ENCODE measurements at places on chromosomes 5 and 9. TPM values are rescaled to one million over a fixed set of nuclear protein-coding genes. Genes with fewer than 3 reads are reported as not detected.

PALM2AKAP2 gene
- 41.1 TPM for total RNA-seq

TDRD7 gene
- 6.9 TPM for total RNA-seq

IFNB1 gene
- total RNA-seq: not detected

LCN6 gene
- not detected for total RNA-seq

PRUNE2 gene
- 2.1 TPM for total RNA-seq

FAM221B gene
- not detected for total RNA-seq

TEK gene
- 6.5 TPM for total RNA-seq

GARIN3 gene
- total RNA-seq: not detected

WDR5 gene
- total RNA-seq: 19.6 TPM

SIGMAR1 gene
- total RNA-seq: 237 TPM

CEL gene
- not detected for total RNA-seq

PCDHA11 gene
- total RNA-seq: 0.07 TPM

GMCL2 gene
- not detected for total RNA-seq

All from right lobe of liver (tissue), 6 donors.